ENCODE measurements at places on chromosomes 11 and 22. TPM values are rescaled to one million over a fixed set of nuclear protein-coding genes. Genes with fewer than 3 reads are reported as not detected.

OR51B4 gene
- total RNA-seq: not detected

DNA sequence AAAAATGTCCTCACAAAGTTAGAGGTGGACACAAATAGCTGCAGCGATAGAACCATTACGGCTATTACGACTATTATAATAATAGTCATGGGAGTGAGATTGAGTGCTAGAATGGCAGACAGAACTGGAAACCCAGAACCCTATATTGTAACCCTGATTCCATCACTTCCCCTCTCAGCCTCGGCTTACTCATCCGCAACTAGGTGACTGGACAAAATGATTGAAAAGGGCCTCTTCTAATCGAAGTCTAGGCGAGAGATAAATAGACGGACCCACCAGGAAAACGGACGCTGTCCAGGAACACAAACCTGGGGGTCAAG is 629 bp downstream of the PSMA1 start:
- DNase-seq: no peak

MUC5B gene
- total RNA-seq: 0.42 TPM

- DNase-seq: no peak
Measured at GRCh38 chr11:93193731-93194130, 4.1 kb downstream of the SLC36A4 start.

- DNase-seq: no peak
Measured at GRCh38 chr11:62157603-62158002, 32.4 kb upstream of the SCGB1D1 start.

DNA sequence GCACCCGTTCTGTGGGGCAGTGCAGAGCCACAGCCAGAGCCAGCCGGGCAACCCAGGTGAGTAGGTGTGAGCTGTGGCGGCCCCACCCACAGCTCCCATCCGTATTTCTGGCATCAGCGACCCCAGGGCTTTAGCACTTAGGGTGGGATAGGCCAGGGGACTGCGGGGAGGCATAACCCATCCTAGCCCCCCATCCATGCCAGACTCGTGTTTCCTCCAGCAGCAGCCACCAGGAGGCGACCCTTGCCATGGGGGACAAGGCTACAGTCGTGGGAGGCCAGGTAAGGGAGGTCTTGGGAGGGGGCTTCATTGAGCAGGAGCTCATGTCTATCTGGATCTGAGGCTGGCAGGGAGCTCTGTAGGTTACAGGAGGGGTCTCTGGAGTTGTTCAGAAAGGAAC is 873 bp downstream of the OTOG start:
- DNase-seq: no peak

DNA sequence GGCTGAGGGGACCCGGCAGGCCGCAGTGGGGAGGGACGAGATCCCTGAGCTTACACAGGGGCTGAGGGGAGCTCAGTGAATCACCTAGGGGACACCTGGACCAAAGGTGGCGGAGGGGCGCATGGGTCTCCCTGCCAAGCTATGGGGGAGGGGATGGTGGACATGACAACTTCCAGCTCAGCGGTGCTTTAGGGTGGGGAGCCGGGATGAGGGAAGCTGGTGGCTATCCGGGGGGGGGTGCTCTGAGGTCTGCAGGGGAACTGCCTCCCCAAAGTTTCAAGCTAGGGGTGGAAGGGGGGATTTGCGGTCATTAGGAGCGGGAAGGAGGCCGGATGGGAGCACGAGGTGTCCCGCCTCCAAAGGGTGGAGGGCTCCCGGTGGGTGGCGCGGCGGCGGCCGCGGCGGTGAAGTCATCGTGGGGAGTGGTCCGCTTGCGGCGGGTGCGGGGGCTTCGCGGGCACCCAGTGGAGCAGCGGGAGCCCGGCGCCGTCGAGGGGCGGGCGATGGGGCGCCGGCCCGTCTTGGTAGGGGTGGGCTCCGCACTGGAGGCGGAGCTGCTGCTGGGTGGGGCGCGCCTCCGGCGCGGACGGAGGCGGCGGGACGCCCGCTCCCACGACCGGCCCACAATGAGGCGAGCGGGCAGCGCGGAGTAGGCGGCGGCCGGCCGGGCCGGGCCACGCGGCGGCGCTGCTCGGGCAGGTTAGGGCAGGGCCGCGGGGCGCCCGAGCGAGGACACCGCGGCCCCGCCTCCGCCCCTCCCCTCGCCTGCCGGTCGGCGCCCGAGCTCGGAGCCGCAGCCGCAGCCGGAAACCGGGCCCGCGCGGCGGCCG is at the start of gene MICALL1:
Gene MICALL1 (plus strand): TSS at position 764 of the 830 bp plus-strand sequence. CDS start 126 bp downstream, outside the sequence.
- DNase-seq: peak; percentile 54

APOA4 gene
- total RNA-seq: not detected

Data from neural crest cell (in vitro differentiated cells).